ENCODE measurements at places on chromosomes 4 and X. TPM values are rescaled to one million over a fixed set of nuclear protein-coding genes. Genes with fewer than 3 reads are reported as not detected.

CTAG2 gene
- total RNA-seq = not detected

TLL1 gene
- total RNA-seq = 0.85 TPM

PAQR3 gene
- 19.9 TPM for total RNA-seq

SPIN2B gene
- 5.2 TPM for total RNA-seq

MAP9 gene
- total RNA-seq = 19.2 TPM

ZC4H2 gene
- total RNA-seq = 3.7 TPM

CDX4 gene
- total RNA-seq = not detected

FGG gene
- total RNA-seq = under 0.01 TPM

PITX2 gene
- 0.28 TPM for total RNA-seq

BRCC3 gene
- total RNA-seq = 22.0 TPM

CXorf49 gene
- not detected for total RNA-seq

SYTL5 gene
- total RNA-seq = 1.4 TPM

HGFAC gene
- total RNA-seq = not detected

CENPVL2 gene
- not detected for total RNA-seq

SH3D19 gene
- 19.2 TPM for total RNA-seq

TCEAL7 gene
- 58.9 TPM for total RNA-seq

DAPP1 gene
- not detected for total RNA-seq

UBE2K gene
- total RNA-seq = 14.7 TPM

GALNTL6 gene
- under 0.01 TPM for total RNA-seq

PTPN13 gene
- 27.4 TPM for total RNA-seq

MGARP gene
- total RNA-seq = 59.0 TPM

SORCS2 gene
- total RNA-seq = 0.19 TPM

All from regular cardiac myocyte (primary cell).